ENCODE measurements at places on chromosomes 1 and 21. TPM values are rescaled to one million over a fixed set of nuclear protein-coding genes. Genes with fewer than 3 reads are reported as not detected.

Gene KIF26B
- 24.1 TPM for total RNA-seq

Gene GPA33
- not detected for total RNA-seq

Gene ELAVL4
- total RNA-seq = not detected

Gene TSPAN1
- 0.22 TPM for total RNA-seq

Gene RXRG
- not detected for total RNA-seq

Gene DISP3
- total RNA-seq = under 0.01 TPM

All from uterine smooth muscle cell (primary cell).